ENCODE measurements at places on chromosomes 16 and 17.

GRCh38 chr16:9441012-9441411, 349.6 kb downstream of the HAPSTR1 start:
- DNase-seq = no peak

GRCh38 chr17:65902155-65902554, 289.8 kb downstream of the CEP112 start:
- DNase-seq = no peak

- no peak for DNase-seq
These were observed 32.3 kb downstream of the CPPED1 start for GRCh38 chr16:12771341-12771798.

GRCh38 chr17:71113347-71113746, 944.0 kb downstream of the KCNJ2 start:
- DNase-seq = no peak

- no peak for DNase-seq
These were observed 7.8 kb downstream of the PLCG2 start for GRCh38 chr16:81786868-81787267.

GRCh38 chr17:28928061-28928460, 23.3 kb downstream of the PHF12 start:
- DNase-seq = no peak

GRCh38 chr16:8919934-8920462, 37.8 kb downstream of the LITAFD start:
- DNase-seq = no peak

DNA sequence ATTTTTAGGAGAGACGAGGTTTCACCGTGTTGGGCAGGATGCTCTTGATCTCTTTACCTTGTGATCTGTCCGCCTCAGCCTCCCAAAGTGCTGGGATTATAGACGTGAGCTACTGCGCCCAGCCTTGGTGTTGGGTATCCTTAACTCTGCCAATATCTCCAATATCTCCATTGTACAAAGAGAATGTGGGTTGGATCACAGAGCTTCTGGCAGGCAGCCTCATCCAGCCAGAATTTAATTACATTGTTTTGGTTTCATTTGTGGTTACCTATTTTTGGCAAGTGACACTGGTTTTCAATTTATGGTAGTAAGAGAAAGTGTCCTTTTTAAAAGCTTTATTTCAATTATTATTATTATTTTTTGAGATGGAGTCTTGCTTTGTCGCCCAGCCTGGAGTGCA, 14.0 kb upstream of the RFWD3 start:
- DNase-seq = no peak

- no peak for DNase-seq
These were observed 50.7 kb upstream of the ADORA2B start for GRCh38 chr17:15894258-15894657.

DNA sequence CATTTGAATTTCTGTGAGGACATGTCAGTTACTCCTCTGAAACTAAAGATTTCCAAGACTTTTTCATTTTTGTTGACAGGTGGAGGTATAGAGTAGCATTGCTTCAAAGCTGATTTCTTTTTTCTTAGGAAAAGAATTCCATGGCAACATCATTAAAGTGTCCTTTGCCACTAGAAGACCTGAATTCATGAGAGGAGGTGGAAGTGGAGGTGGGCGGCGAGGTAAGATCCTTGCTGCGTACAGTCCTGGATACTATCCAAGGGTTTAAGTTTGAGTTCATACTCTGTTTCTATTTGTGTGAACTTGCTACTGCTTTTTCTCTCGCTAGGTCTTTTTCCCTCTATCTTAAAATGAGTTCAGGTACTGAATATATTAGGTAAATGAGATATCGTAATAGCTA, 26.5 kb downstream of the HEATR9 start:
- DNase-seq = no peak

GRCh38 chr17:52143542-52143941, 15.0 kb downstream of the CA10 start:
- DNase-seq = no peak

DNA sequence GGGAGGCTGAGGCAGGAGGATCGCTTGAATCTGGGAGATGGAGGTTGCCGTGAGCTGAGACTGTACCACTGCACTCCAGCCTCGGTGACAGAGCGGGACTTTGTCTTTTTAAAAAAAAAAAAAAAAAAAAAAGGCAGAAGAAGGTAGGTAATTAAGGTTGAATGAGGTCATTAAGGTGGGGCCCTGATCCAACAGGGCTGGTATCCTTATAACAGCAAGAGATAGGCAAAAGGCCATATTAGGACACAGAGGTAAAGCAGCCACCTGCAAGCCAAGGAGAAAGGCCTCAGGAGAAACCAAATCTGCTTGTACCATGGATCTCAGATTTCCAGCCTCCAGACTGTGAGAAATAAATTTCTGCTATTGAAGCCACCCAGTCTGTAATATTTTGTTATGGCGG, 60.3 kb downstream of the SPAG9 start:
- no peak for DNase-seq

DNA sequence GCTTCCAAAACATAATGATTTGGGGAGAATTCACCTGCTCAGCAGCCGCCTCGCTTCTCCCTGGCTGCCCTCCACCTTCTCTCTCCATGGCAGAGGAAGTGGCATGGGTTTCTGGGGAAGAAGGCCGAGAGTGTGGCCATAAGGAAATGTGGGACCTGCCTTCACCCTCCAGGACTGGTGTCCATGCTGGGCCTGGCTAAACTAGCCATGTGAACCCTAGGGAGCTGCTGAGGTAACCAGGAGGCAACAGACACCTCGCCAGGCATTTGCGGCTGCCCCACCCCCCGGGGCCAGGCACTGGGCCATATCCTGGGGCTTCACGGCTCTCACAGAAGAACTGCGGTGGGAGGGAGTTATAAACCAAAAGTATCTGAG, 9.9 kb upstream of the CMTM4 start:
- no peak for DNase-seq

- DNase-seq = peak; percentile 2
These were observed 15.9 kb downstream of the TBX2 start for GRCh38 chr17:61415374-61416210.

DNA sequence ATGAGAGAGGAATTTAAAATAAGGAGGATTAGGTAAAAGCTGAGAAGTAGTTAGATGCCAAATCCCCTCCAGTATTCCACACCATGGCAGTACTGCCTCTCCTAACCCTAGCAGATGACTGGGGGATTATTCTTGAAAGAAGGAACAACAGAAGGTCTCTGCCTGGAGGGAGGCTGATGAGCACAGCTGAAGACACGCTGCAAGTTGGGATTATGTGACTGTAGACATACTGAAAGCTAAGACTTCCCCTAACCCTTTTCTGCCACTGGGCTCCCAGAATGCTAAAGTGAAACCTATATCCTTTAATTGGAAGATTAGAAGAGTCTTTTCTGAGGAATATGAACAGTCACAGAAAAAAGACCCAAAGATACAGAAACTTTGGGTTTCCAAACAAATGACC, 27.7 kb upstream of the SLC46A1 start:
- no peak for DNase-seq

- DNase-seq = no peak
These were observed 2.0 kb upstream of the CD300H start for GRCh38 chr17:74569020-74570003.

DNA sequence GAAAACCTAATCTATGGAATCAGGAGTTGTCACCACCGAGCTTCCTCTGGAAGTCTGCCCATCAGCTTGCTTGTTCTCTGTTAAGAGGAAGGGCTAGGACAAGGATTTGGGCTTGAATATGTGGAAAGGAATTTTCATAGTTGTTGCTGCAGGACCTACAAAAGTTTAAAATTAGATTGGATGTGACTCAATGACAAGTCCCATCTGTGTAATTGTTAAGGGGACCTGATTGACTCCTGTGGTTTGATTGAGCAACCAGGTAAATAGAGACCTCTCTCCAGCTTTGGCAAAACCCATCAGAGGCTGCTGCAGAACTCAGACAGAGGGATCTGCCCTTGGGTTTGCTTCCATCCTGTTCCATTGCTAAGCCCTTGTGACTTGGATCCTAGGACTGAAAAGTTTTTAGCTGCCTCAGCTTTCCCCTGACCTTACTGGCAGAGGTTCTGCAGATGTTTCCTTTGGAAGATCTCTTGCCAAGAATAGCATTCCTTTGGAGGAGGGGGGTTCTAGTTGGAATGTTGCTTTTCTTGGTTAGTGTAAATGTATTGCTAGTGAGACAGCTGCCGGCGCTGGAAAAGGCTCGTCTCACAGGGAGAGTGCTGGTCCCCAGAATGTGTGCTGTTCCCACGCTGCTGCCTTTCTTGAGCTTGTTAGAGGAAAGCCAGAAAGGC, 50.0 kb downstream of the SF3B3 start:
- no peak for DNase-seq
